ENCODE measurements at places on chromosomes 3 and 15.
A peak's percentile ranks its signal among the peaks of the same experiment; 100 is the strongest.

DNA sequence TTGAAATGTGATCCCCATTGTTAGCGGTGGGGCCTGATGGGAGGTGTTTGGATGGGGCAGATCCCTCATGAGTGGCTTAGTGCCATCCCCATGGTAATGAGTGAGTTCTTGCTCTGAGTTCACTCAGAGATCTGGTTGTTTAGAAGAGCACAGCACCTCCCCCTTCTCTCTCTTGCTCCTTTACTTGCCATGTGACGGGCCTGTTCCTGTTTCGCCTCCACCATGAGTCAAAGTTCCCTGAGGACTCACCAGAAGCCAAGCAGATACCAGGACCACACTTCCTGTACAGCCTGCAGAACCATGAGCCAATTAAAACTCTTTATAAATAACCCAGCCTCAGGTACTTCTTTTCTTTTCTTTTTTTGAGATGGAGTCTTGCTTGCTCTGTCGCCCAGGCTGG, 46.6 kb downstream of the ANP32A start:
- DNase-seq: no peak

DNA sequence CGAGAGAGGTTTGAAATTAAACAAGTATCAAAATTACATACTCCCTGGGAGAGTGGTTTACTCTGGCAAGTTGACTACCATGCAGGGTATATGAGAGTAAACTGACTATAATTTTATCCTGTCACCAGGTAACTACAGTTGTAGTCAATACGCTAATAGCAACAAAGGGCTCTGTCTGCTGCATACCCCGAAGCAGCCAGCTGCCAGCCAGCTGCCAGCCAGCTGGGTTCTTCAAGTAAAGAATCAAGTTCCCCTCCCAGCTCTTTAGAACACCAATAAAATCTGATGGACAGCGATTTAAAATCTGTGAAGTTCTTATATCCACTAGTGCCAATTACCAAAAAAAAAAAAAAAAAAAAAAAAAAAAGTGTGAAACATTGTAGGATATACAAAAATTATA, 417.7 kb upstream of the CFAP20DC start:
- DNase-seq: no peak

DNA sequence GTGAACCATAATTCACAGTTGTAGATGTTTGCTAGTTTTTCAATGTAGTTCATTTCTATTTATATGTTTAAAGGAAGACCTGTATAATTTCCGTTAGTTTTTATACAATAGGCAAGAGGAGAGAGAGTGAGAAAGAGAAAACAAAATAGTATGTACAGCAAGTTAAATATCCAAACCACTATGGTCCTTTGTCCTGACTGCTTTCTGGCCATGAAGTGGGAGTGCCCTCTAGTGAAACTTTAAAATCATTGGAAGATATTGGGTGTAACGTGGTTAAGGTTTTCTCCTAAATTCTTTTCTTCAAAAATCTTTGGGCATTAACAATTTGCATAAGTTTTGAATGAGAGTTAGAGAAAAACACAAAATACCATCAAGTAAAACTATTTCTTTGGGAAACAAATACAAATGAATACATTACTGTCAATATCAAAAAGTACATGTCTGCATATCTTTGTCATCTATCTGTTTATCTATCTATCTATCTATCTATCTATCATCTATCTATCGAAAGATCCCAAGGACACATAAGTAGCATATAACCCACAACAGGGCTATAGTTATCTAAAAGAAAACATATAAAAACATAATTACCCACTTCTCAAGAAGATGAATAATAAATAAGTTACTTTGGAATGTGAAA, 534.6 kb upstream of the ATP11B start:
- no peak for DNase-seq

- no peak for DNase-seq
These were observed 149.7 kb upstream of the SUCLG2 start for GRCh38 chr3:67804089-67804488.

- no peak for DNase-seq
These were observed 42.1 kb downstream of the ZNF654 start for GRCh38 chr3:88101142-88101541.

DNA sequence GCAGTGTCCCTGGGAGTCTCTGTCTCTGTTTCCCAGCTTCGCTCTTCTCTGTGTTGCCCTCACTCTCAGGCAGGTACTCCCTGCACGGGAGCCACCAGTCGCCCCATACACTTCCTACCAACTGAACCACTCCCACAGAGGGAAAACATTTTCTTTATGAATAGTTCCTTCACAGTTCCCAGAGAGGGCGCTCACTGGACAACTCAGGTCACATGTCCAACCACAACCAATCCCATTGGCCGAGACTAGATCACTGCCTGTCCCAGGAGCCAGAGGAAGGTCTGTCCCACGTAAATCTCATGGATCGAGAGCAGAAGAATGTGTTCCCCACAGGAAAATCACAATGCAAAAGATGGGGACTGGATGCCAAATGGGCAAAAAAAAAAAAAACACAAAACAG, 26.1 kb downstream of the GRK7 start:
- DNase-seq: no peak

GRCh38 chr3:150414959-150415358, 6.9 kb downstream of the TSC22D2 start:
- no peak for DNase-seq

- DNase-seq: no peak
These were observed 428.4 kb upstream of the MDFIC2 start for GRCh38 chr3:70740872-70741271.

DNA sequence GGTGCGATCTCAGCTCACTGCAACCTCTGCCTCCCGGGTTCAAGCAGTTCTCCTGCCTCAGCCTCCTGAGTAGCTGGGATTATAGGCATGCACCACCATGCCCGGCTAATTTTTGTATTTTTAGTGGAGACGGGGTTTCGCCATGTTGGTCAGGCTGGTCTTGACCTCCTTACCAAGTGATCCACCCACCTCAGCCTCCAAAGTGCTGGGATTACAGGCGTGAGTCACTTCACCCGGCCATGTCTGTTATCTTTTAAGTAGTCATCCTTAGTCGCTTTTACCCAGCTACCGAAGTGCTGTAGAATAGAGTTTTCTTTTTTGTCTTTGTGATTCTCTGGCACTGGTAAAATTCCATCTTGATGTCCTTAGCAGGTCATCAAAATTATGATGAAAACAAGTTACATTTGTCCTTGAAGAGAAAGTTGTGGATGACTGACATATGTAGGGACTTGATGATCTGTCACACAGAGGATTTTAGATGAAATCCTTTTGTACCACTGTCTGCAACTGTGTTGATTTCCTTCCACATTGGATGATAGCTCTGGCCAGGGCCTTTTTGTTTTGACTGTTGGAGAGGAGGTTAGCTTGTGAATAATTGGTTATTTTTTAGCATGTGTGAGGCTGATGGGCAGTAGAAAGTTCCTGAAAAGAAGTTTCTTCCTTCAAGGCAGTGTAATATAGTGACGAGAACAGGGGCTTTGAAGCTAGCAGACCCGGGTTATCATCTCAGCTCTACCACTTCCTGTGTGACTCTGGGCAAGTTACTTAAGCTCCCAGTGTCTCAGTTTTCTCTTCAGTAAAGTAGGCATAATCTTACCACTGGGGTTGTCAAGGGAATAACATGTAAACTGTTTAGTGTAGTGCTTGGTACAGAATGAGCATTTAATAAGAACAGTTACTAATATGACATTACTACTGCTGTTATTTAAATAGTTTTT, 18.8 kb downstream of the ATG7 start:
- DNase-seq: no peak

DNA sequence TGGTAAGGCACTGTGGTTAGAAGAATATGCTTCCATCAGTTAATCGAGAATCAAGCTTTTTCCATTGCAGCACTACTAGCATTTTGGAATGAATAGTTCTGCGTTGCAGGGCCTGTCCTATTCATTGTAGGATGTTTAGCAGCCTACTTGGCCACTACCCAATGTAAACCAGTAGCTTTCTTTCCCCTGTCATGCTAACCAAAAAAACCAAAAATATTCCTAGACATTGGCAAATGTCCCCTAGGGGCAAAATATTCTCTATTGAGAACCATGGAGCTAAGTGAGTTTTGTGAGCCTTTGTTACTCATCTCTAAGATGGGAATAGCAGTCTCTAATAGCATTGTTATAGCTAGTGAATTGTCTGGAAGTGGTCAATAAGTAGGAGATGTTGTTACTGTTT, 187.2 kb downstream of the CADPS start:
- no peak for DNase-seq

GRCh38 chr3:145737952-145738351, 423.0 kb downstream of the PLOD2 start:
- DNase-seq: no peak

GRCh38 chr3:107044677-107045076, 332.6 kb upstream of the CCDC54 start:
- no peak for DNase-seq

DNA sequence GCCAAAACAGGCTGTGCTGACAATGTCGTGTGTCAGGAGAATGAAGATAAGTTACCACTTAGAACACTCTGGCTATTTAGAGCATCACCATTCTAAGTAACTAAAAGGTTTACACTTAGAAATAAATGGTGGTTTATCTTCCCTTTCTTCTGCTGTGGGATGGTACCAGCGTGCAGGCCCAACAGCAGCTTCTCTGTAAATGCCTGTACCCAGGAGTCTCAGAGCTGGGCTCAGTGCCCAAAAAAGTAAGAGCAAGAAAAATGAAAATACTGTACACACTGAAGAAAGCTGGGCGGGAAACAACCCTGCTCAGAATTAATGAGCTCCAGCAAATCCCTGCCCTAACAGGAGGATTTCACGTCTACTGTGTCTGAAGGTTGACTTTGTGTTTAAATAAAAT, 206.5 kb downstream of the MFSD1 start:
- DNase-seq: no peak

DNA sequence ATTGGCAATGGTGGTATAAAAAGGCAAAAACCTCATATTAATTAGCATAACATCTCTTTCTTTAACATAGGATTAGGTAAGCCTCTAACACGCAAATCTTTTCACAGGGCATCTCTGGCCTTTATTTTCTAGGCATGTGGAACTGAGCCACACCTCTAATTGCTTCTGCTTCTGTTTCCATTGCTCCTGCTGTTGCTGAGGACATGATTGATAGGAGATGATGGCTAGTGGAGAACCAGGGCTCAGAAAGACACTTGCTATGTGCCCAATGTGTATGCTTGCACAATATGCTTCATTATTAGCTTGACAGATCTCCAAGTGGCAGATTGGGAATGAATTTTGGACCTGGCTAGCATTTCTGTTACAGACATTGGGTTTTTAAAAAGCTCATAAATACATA, 114.5 kb downstream of the EPHA3 start:
- DNase-seq: no peak

DNA sequence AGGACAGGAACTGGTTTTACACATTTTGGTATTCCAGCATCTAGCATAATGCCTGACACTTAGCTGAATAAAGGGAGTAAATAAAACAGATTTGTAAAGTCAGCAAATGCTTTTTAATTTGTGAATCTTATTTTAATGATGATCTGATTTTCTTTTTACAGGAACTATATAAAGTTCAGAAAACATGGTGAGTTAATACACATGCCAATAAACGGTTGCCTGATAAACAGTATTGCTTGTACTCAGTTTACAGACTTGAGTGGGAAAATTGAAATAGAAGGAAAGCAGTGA, 1.4 kb downstream of the PSMA4 start:
- DNase-seq: no peak

DNA sequence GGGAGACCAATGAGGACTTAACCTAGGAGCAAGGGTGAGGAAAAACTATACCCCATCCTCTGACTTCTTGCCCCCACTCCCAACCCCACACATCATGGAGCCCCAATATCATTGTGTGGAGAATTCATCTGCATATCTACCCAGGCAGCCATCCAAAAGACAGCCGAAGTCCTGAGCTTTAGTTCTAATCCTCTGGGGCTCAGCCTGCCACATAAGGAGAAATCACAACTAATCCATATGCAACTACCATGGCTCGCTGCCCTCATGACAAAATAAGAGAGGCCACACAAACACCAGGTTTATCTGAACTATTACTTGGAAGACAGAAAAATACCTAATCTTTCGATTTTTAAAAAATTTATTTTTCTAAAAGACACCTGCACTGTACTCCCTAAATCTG, 17.7 kb downstream of the HEXA start:
- no peak for DNase-seq

DNA sequence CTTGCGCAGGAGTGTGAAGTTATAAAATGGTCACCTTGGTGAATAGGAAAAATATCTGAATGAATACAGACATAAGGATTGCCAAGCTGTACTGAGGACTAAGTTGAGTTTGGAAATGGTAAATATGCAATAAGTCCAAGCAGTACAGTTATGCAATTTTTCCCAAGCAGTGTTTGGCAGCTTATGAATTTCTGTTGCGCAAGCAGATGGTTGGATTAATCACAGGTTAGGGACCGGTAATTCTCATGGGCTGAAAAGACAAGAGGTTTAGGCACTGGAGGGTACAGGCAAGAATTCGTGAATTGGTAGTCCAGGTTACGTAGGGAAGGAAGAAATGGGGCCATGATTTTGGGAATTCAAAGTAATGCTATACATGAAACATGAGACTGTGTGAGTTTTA, 210.3 kb downstream of the RAP2B start:
- DNase-seq: no peak

DNA sequence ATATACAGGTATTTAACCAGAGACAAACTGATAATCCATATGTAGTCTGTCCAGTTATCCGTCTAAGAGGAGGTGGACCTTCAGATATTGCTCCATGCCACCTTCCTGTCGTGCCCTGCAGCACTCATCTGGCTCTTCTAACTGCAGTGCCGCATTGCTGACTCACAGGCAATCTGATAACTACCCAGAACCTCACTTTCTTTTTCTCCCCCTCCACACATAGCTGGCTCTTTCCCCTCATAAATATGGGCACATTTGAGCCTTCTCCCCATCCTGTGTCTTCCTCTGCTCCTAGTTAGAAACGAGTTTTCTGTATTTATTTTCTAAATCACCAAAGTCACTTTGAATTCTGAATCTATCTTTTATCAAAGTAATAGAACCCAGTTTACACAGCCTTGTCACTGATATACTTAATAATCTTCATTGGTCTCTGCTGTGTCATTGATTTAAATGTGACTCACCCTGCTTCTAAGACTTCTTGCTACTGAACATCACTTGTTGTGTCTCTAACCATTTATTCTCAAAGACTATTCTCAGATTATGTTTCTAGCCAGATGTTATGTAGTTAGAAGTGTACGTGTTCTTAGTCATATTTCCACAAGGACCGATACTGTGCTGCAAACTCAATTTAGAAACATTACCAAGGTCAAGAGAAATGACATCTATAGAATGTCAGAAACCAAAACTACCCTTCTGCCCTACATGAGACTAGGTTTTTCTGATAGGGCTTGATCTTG, 17.4 kb upstream of the KCNMB2 start:
- DNase-seq: no peak

- DNase-seq: no peak
These were observed 14.2 kb upstream of the SUCNR1 start for GRCh38 chr3:151859233-151859673.

DNA sequence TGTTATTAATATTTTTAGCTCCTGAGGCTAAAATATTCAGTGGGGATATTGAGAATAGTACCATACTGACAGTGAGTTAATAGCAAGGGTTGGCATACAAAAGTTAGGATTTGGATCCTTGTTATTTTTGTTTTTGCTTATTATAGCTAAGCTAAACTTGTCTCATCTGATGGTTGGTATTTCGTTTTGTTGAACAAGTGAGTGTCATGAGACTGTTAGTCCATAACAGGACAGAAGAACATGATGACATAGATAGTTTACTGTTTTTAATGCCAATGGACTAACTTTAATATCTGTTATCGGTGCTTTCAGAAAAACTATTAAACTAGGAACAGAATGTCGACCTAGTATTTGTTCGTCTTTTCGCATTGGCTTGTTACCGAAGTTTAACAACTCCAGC, 48.5 kb downstream of the GPR171 start:
- DNase-seq: no peak

GRCh38 chr15:59138243-59138642, 33.3 kb downstream of the CCNB2 start:
- peak; percentile 43 for DNase-seq

GRCh38 chr3:86814918-86815655, 175.9 kb downstream of the VGLL3 start:
- DNase-seq: no peak

Measured in T follicular helper cell (primary cell).